ENCODE measurements at places on chromosomes 13 and 19.
A peak's percentile ranks its signal among the peaks of the same experiment; 100 is the strongest.

DNA sequence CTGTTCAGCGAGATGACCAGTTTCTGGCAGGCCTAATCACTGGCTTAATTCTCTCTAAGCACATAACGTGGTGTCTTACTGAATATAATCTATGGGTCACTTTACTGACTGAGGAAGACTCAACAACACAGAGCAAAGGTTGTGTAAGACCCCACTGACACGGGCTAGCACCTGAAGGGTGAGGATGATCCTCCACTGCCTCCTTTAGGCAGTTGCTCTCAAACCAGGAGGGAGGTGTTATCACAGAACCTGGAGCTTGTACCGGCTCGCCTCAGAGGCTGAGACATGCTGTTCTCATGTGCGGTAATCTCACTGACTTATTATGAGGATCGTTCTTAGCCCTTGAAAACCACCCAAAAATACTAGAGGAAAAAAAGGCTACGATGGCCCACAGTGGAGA lies 28.3 kb downstream of the RCBTB2 start:
- no peak for DNase-seq

DNA sequence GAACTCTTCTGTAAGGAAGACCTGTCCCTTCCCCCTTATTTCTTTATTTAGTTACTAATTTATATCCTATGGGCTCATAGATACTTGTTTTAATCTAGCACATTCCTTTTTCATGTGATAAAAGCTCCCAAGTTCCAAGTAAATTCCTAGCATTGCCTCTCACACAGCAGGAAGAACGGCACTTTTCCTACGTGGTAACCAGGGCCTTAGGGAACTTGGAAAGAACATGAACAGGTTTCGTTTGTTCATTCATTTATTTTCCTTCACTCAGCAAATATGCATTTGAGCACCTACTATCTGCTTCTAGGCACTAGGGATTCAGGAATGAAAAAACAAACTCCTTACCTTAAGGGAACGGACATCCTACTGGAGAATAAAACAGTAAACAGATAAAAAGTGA lies 125.1 kb downstream of the SIPA1L3 start:
- no peak for DNase-seq

DNA sequence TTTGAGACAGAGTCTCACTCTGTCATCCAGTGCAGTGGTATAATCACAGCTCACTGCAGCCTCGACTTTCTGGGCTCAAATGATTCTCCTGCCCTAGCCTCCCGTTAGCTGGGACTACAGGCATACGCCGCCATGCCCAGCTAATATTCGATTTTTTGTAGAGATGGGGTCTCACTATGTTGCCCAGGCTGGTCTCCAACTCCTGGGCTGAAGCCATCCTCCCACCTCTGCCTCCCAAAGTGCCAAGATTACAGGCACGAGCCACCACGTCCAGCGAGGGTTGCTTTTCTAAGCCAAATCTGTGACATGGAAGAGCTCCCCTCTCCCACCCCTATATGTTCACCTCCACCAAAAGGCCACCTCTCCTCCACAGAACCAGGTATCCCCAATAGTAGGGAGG lies 10.9 kb upstream of the ATF5 start:
- DNase-seq: no peak

- no peak for DNase-seq
Observed at GRCh38 chr13:90867336-90867683, 480.2 kb upstream of the MIR17HG start.

- no peak for DNase-seq
Observed at GRCh38 chr13:41019011-41019487, at the start of gene ELF1. Gene ELF1 (minus strand): TSS chr13:41019316. CDS start chr13:40982054, 37,262 bp downstream.

DNA sequence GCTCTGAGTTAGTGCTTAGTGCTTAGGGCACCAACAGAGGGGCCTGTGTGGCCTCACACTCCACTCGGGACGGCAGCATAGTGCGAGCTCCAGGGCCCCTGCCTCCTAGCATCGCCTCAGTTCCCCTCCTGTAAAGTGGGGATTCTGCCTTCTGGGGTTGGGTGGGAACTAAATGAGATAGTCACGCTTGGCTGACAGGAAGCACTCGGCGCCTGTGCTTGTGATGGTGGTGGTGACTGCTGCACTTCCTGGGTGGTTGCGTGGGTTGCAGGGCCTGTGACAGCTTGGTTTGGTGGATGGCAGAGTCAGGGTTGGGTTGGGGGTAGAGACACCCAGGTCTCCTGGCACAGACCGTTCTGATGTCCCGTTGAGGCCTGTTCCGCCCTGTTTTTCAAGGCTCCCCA lies 7.7 kb downstream of the PLEKHF1 start:
- no peak for DNase-seq

- DNase-seq: no peak
Observed at GRCh38 chr13:91639330-91639729, 240.9 kb downstream of the GPC5 start.

DNA sequence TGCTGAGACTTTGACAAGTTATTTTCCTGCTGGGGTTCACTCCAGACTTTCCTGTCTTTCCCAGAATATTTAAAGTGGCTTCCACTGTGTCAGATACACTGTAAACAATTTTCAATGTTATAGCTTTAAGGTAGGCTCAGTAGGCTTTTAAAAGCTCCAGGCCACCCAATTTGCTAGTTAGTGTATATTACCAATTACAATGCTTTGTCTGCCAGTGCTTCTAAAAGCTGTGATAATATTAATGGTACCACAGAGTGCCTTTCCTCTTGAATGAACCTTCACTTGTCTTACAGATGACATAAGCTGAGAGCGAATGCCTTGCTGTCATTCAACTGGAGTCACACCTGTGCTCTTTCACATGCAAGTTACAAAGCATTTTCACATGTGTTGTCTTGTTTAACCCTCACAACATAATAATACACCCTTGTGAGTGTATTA lies 239.7 kb upstream of the HTR2A start:
- no peak for DNase-seq

DNA sequence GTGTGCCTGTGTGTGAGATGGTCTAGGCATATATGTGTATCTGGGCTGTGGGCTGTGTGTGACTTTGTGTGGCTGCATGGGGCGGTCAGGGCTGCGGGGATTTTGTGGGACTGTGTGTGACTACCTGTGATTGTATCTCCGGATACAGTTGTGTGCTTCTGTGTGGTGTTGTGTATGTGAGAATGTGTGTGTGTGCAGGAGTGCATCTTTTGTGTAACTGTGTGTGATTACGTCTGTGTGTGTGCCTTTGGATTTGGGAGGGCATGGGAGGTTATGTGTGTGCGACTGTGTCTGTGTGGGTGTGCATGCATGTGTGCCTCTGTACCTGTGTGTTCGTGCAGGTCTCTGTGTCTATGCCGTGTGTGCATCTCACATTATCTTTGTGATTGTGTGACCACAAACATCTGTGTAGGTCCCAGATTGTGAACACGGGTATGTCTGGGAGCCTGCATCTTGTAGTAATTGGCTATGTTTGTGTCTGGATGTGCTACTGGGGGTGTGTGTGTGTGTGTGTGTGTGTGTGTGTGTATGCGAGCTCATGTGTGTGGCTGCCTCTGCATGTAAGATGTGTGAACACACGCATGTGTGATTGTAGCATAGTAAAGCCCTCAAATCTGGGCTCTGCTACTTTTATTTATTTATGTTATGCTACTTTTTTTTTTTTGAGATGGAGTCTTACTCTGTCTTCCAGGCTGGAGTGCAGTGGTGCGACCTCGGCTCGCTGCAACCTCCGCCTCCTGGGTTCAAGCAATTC lies 7.6 kb downstream of the EHD2 start:
- no peak for DNase-seq

GRCh38 chr19:3409346-3410064 lies 43.1 kb downstream of the NFIC start:
- peak; percentile 91 for DNase-seq

- no peak for DNase-seq
Observed at GRCh38 chr19:38657633-38658222, 10.3 kb downstream of the ACTN4 start.

- no peak for DNase-seq
Observed at GRCh38 chr13:31731921-31732320, 7.4 kb upstream of the RXFP2 start.

GRCh38 chr13:46796129-46796514 lies 839 bp downstream of the ESD start:
- DNase-seq: no peak

- DNase-seq: no peak
Observed at GRCh38 chr19:39203372-39204341, at the start of gene SYCN. Gene SYCN (minus strand): TSS chr19:39204263. CDS start chr19:39204254, 9 bp downstream.

GRCh38 chr19:44924243-44924725 lies 9.9 kb downstream of the APOC1 start:
- no peak for DNase-seq

DNA sequence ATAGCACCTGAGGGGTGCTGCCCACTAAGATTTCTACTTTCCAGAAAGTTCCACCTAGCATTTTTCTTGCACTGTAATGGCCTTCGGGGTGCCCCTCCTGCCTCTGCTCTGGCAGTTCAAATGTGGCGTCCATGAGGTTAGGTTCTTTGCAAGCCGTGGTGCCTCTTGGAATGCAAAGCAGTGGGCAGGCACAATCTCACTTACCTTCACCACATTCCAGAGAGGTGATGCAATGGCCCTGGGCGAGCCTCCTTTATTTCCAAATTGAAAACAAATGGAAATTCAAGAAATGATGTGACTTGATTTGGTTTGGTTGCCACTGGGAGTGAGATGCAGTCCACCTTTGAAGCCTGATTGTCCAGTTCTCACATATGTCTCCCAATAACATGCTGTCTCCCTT lies 46.9 kb downstream of the FGF9 start:
- no peak for DNase-seq

DNA sequence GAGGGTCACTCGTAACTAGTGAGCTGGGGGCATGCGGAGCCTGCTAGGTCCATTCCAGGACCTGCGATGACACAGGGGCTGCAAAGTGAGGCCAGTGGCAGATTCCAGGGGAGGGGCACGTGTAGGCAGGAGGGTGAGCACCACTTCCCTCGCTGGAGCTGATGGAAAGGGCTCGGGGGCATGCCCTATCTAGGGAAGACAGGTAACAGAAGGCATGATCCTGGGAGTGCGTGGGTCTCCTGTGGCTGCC lies 51.2 kb downstream of the KLF2 start:
- DNase-seq: no peak

- no peak for DNase-seq
Observed at GRCh38 chr13:79312340-79312855, 93.7 kb downstream of the RBM26 start.

- DNase-seq: no peak
Observed at GRCh38 chr13:28705461-28706083, 13.2 kb downstream of the SLC46A3 start.

- no peak for DNase-seq
Observed at GRCh38 chr19:12937093-12937926, 1.1 kb upstream of the CALR start.

- peak; percentile 61 for DNase-seq
Observed at GRCh38 chr19:40147693-40148347, 43.4 kb upstream of the MAP3K10 start.

DNA sequence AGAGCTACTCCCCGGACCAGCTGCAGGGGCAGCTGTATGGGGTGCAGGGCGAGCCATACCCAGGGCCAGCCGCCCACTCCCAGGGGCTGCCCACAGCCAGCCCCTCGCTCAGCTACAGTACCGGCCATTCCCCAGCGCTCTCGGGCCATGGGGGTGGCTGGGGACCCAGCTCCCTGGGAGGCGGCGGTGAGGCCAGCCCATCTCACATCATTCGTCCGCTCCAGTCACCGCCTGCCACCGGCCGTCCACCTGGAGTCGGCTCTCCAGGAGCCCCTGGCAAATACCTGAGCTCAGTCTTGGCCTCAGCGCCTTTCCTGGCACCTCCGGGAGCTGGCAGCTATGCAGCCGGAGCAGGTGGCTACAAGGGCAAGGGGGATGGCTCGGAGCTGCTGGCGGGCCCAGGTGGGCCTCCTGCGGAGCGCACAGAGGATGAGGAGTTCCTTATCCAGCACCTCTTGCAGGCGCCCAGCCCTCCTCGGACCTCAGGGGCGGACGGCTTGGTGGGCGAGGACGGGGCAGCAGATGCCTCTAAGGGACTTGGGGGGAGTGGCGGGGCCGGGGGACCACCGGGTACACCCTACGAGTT lies 4.9 kb downstream of the PRR12 start:
- no peak for DNase-seq

DNA sequence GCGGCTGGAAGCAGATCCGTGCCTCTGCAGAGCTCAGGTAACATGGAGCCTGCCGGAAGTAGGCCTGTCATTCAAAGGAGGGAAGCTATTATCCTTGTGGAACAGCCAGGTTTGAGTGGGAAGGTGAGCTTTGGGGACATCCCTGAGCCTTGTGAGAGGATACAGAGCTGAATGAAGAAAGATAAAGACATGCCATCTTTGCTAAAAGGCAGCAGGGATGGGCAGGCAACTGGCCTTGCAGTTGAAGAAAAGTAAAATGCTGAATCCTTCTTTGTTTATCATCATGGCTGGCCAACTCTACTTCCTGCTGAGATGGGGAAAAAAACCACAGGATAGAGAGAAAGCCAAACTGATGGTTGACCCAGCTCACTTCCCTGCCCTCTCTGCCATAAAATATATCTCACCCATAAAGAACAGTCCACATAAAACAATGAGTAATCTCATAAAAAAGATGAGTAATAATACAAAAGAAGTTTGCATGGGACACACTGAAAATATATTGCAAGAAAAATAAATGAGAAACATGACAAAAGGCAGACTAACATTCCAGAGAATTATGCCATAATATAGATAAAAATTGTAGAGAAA lies 226.3 kb downstream of the DLEU7 start:
- no peak for DNase-seq

DNA sequence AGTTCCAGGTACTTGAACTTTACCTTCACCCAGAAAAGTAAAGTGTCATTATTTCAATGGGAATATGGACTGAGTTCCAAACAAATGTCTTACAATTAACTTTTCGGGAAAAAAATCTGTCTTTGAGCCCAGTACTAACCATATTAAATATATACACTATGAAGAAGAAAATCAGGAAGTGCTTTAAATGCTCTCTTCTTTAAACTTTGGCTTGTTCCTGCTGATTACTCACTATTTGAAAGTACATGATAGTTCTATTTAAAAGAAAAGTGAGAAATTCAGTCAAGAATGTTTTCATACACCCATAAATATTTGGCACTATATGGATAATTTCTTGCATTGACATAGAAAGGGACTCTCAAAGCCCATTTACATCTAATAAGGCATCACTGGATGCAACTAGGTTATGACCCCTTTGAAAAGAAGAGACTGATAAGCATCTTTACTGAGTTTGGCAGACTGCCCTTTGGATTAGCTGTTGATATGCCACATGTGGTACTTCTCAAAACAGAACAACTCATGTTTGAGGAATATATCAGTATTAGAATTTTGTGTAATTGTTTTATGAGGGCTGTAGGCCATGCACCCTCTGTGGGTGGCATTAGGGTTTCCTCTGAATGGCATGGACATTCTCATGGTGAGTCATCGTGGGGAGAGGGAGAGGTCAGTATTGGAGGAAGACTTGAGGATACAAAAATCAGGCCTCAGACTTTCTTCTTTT lies 25.0 kb upstream of the VWA8 start:
- DNase-seq: no peak

GRCh38 chr19:46022431-46023310 lies at the start of gene PGLYRP1:
Gene PGLYRP1 (minus strand): TSS chr19:46023053. CDS start chr19:46023021, 32 bp downstream.
- DNase-seq: no peak

DNA sequence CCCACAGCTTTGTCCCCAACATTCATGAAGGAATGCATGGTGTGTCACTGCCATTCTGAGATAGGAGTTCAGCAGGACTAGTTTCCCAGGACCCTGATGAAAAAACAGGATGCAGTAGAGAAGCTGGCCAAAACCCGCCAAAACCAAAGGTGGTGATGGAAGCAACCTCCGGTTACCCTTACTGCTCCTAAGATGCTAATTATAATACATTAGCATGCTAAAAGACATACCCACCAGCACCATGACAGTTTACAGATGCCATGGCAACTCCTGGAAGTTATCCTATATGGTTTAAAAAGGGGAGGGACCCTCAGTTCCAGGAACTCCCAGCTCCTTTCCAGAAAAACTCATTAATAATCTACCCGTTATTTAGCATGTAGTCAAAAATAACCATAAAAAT lies 59.9 kb upstream of the KCTD15 start:
- DNase-seq: no peak

Data from suprapubic skin (tissue), 4 donors.